ENCODE measurements at places on chromosomes 7 and 10.

DNA sequence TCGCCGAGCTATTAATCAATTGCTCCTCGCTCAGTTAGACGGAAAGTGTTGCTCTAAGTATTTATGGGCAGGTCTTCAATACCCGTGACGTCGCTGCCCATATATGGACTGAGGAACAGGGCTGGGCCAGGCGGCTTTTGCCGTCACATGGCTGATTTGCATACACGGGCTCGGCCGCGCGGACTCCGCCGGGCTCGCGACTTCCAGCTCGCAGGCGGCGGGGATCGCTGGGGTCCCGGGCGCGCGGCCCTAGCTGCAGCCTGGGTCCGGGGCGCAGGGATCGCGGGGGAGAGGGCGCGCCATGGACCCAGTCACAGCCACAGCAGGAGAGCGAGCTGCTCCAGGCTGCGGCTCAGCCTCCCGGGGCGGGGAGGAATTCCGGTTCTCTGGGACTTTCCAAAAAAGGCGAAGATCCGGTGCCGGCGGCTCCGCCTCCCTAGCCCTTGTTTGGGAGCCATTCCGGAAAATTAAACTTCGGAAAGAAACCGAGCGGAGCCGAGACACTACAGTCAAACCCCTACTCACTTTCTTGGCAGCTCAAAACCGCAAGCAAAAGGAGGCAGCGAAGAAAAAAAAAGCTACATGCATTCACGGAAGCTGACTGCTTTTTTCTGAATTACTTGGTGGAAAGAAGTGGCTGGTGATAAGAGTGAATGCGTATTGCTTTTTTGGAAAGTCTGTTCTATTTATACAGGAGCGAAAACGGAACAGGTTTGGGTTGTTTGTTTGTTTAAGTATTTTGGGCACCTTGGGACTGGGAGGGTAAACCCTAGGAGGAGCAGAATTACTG is at the start of gene EGR2:
EGR2 (minus strand) TSS at position 36 of the 790 bp plus-strand sequence. CDS start 337 bp downstream, outside the sequence.
- peak; percentile 91 for DNase-seq

DNA sequence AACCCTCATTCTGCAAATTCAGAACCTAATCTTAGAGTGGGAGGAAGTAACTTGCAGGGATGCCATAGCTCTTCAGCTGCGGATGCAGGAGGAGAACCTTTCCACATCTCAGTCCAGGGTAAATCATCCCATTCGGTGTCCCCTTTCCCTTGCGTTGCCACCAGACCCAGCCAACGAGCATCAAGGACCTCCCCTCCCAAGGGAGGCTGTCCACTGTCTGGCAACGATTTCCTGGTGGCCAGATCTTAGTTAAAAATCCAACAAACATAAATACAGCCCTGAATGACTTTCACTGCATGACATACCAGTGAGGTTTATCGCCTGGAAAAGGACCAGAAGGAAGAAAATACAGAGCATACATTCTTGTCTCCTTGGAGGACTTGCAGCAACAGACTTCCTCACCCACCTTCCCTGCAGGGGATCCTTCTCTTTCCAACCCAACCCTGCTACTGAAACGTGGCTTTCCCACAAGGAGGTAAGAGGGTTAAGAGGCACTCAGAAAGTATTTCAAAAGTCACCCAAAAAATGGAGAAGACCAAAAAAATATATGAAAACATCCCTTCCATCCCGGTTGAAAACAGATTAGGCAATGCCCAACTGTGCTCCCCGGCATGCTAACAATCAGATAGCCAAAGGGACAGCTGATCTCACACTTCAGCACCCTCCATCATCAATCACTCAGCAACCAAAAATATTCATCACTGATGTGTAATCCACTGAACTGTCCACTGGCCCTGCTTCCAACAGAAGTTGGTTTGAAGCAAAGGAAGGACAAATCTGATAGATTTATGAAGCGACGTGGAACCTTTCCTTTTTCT is 206.6 kb downstream of the TNS3 start:
- DNase-seq, result no peak

DNA sequence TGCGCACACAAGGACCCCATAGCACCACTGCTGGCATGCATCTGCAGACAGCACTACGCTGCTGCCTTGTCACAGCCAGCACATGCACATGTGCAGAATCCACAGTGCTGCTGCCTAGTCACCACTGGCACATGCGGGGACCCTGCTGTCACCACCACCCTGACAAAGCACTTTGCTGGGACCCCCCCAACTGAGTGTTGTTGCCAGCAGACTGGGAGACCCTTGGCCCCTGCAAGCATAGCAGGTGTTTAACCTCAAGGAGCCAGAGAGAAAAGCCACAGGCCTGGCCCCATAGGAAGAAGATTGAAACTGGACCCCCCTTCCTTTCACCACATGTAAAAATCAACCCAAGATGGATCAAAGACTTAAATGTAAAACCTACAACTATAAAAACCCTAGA is 211.2 kb downstream of the ITGB1 start:
- DNase-seq, result no peak

DNA sequence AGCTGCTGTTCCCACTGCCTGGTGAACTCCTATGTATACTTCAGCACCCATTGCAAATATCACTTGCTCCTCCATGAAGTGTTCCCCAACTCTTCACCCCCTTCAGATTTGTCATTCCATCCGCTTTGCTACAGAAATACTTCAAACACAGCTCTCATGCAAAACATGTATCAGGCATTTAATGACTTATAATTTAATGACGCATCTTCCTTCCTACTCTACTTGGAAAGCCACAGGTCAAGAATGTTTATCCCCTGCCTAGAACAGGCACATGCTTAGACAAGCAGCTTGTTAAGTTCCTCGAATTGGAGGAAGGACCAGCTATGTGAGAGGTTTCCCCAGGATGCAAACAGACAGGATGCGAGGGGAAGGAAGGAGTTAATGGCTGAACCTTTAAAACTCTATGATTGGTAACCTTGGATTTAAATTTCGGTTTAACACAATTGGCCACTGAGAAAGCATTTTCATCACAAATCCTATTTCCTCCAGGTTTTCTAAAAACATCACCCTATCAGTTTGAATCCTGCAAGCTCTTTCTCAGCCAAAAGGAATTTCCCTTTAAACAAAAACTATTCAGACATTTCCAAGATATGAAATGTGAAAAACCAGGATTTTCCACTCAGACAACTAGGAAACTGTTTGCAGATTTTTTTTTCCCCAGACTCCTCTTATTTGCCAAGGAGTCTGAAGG is 11.5 kb downstream of the CREB3L2 start:
- DNase-seq, result no peak

GRCh38 chr7:140260352-140261104 is 83.7 kb upstream of the KDM7A start:
- DNase-seq, result no peak
